ENCODE measurements at places on chromosomes 4 and X.

- DNase-seq, result no peak
These were observed 5.9 kb upstream of the GPKOW start for GRCh38 chrX:49129427-49129826.

GRCh38 chr4:139814323-139815015 is 148.8 kb downstream of the MGST2 start:
- no peak for DNase-seq

DNA sequence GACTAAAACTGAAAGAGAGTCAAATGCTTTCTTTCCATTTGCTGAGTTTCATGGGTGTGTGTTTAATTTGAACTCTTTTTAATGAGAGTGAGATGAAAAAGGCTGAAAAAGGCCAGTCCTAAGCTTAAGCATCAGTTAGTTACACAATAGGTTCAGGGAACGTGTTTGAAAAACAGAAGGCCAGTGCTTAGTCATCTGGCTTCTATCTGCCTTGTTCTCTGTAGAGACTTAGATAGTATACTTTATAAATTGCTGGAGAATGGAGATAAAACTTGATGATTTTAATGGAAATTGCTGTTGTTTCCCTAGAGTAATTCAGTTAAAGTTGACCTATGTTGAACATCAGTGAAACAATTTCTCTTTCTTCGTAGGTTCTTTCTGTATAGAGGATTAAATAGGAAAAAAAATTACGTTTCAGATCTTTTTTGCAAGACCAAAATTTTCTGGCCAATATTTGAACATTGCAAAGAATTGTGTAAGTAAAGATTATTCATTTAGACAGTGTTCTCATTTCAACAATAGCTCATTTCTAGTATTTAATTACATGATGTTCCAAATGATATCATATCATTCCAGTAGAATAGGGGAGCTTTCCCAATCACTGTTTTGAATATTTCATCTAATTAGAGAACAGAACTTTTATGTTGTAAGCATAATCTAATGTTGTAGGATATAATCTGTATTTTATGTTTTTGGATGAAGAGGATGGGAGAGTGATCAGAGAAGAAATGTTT is 1088.8 kb downstream of the ADGRL3 start:
- no peak for DNase-seq

DNA sequence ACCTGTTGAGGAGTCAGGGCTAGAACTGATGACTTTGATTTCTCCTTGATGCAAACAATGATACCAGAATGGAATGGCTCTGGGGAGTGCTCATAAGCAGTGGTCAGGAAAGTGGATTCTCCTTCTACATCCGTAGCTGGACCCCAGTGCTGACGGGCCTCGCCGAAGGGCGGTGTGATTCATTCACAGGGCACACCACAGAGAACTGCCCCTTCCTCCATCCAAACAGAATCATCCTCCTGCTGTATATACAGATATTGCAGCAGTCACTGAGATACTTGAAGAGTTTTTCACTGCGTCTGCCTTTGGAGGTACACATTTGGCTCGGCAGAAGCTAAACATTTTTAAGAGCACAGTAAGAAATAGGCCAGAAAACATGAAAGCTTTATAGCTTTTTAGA is 7.3 kb upstream of the DCTD start:
- DNase-seq, result no peak

DNA sequence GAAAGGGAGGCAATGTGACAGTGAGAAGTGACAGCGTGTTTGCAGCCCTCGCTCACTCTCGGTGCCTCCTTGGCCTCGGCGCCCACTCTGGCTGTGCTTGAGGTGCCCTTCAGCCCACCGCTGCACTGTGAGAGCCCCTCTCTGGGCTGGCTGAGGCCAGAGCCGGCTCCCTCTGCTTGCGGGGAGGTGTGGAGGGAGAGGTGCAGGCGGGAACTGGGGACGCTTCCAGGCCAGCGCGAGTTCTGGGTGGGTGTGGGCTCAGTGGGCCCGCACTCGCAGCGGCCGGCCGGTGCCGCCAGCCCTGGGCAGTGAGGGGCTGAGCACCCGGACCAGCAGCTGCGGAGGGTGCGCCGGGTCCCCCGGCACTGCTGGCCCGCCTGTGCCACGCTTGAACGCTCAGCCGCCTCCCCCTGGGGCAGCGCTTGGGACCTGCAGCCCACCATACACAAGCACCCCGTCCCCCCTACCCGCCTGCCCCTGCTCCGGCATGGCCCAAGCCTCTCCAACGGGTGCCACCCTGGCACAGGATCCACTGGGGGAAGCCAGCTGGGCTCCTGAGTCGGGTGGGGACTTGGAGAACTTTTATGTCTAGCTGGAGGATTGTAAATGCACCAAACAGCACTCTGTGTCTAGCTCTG is 1142.8 kb upstream of the INTU start:
- DNase-seq, result no peak

- no peak for DNase-seq
These were observed 5.1 kb downstream of the CTSO start for GRCh38 chr4:155948541-155948940.

DNA sequence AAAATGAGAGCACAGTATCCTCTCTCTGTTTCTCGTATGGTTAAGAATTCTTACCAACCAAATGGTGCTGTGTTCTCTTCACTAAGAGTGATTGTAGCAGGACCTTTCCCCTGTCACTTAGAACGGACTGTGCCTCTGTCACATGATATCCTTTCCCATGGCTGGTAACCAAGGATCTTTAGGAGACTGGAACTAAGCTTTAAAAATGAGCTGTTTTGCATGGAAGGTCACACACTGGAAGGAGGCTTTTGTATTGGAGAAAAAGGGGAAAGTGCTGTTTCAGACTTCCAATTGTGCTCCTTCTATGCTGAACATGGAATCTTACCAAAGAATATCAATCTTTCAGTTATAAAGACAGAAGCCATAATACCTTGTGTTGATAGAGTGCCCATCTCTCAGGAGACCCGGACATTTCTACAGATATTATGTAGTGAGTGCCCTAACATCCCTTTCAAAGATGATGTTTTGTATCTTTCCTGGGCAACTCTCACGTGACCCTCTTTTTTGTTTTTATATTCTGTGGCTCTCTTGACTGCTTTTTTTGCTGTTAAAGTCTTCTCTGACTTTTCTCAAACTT is 148.6 kb downstream of the SLC4A4 start:
- DNase-seq, result no peak

DNA sequence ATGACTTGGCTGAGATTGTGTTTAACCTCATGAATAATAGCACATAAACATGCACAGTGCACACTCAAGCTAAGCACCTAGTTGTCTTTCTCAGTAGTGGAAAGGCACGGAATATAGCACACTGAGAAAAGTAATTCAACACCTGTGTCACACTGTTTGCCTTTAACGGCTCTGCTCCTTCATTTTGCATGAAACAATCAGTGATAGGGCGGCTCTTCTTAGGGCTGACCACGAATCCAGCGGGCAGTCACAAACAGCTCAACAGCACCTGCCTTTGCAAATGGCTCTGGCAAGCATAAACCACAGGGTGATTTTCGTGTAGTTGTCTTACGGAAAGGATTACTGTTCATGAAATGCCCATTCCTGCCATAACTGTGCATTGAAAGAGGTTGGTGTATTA is 954.0 kb upstream of the TENM3 start:
- no peak for DNase-seq

- no peak for DNase-seq
These were observed 294.9 kb upstream of the BOD1L1 start for GRCh38 chr4:13922459-13922858.

DNA sequence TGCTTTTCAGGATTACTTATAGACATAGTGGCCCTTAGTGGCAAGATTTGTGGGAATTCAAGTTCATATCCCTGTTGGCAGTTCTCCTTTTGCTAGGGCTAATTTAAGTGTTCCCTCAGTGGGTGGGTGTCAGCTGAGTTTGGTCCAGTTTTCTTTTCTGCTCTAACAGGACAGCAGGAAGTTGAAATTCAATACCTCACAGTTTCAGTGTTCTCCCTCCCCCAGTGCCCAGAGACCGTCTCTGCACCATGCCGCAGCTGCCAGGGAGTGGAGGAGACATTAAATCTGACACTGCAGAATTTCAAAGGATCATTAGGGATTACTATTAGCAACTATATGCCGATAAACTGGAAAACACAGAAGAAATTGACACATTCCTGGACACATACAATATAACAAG is 50.7 kb downstream of the UBE2NL start:
- DNase-seq, result no peak

DNA sequence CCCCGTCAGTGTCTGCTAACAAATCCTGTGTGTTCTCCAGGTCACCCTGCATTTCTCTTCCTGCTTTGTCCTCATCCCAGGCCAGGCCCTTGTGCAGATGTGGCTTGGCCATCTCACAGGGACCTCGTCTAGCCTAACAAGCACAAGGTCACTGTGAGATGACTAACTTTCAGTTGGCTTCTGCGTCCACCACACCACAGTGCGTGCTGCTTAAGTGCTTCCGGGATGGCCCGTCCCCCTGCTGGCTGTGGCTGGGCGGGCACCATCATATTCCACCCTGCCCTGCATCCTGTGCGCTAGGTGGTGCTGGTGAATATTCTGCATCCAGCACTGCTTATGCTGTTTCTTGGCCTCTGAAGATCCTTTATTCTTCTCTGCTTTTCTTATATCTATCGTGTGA is 33.8 kb downstream of the RBBP7 start:
- no peak for DNase-seq

DNA sequence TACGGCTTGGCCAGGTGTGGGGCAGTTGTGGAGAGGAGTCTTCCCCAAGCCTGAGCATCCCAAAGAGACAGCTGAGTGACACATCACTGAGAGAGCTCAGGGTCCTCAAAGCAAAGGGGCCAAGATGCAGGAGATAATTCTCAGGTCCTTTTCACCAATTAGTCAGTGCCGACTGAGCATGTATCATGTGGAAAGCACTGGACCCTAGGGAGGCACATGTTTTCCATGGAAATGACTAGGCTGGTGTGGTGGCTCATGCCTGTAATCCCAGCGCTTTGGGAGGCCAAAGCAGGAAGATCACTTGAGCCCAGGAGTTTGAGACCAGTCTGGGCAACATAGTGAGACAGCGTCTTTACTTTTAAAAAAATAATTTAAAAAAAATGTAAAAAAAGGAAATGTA is 67.3 kb upstream of the PRPS1 start:
- no peak for DNase-seq

DNA sequence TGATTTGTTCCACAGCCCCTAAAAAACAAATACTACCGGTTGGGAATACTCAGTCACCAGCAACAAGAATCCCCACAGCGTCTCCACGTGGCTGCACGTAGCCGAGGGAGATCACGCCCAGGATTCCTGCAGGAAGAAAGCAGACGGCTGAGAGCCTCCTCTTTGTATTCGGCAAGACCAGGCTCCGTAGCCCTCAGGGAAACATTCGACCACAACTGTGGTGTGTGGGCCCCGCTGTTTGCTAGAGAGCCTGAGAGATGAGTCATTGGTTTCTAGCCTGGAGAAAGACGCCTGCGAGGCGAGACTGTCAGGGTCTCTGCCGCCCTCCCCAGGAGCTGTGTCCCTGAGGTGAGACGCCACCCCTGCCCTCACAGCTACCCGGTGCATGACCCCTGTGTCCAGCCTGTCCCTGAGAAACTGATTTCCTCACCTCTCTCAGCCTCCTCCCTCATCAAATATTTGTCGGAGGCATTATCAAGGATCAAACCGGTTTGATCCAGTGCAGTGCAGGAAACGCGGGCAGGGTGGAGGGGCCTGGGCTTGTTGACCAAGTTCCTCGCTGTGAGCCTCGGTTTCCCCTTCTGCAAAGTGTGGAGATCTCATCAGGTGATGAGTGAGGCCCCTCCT is 4.7 kb upstream of the S100P start:
- no peak for DNase-seq

DNA sequence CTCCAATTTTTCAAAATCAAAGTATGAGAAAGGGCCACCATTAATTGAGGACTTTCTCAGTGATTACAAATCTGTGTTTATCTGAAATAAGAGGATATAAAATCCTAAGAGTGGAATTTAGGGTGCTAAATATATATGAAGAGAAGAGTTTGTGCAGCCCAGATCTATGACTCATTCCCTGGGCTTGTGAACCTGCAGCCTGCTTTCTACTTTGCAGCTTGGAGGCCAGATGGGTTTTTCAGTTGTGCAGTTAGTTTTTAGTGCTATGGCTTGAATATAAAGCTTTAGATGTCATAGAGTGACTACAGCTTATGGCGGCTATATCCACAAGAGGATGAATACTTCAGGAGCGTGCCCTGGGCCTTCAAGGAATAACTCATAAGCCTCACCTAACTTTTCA is 1391.1 kb downstream of the FSTL5 start:
- DNase-seq, result no peak

- no peak for DNase-seq
These were observed 3.9 kb downstream of the ZFP42 start for GRCh38 chr4:187999406-187999932.

- no peak for DNase-seq
These were observed 979.4 kb upstream of the PCDH10 start for GRCh38 chr4:132169660-132170059.

DNA sequence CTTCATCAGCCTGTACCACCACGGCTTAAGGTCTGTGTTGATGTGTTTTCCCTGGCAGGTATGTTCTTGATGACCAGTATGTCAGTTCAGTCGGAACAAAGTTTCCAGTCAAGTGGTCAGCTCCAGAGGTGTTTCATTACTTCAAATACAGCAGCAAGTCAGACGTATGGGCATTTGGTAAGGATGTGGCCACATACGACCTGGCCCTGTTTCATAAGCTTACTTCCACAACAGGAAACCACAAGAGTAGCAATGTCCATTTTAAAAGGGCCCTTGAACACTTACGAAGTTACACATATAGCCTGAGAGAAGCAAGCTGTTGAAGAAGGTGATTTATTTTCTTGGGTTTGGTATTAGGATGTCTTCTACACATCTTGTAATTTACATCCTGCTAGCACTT is 46.1 kb downstream of the BMX start:
- no peak for DNase-seq

DNA sequence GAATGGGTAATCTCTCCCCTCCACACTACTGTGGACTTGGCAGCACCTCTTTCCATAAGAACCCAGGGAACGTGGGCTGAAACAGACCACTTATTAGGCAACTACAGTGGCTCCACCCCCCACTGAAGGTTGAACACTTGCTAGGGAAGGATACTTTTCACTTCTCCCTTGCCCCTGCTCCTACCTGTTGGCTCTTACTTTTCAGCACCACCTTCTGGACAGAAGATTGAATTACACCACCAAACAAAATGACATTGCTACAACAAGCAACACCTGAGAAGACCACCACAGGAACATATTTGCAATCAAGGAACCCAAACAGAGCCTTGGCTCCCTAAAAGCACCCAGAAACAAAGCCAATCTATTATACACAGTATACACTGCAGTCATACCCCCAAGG is 132.1 kb upstream of the CXCL13 start:
- DNase-seq, result peak; percentile 7

DNA sequence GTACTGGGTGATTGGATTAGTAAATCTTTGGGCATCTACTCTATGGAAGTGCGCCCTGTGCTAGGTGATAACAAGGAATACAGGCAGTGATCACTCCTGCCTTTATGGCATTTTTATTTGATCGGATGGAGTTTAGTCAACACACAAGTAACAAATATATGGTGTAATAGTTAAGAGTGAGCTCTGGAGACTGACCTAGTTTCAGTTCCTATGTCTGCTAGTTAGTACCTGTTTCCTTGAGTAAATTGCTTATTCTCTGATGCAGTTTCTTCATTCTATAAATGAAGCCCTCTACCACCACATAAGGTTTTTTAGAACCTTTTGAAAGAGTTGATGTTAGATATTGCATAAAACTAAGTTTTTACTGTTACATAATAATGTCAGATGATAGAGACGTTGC is 134.6 kb downstream of the KDM6A start:
- DNase-seq, result no peak

- DNase-seq, result no peak
These were observed 632 bp upstream of the PCDH7 start for GRCh38 chr4:30719454-30720020.

GRCh38 chr4:62004881-62005280 is 804.8 kb downstream of the ADGRL3 start:
- no peak for DNase-seq
